Caco-2 (cell line): ENCODE measurements at places on chromosomes 4 and X. TPM values are rescaled to one million over a fixed set of nuclear protein-coding genes. Genes with fewer than 3 reads are reported as not detected.
A peak's percentile ranks its signal among the peaks of the same experiment; 100 is the strongest.

The SSX2 gene
- total RNA-seq = not detected in 2 replicates

The PDCL2 gene
- not detected in 2 replicates for total RNA-seq

The HTR2C gene
- not detected in 2 replicates for total RNA-seq

The POLN gene
- 1.2 and 1.6 TPM in 2 replicates for total RNA-seq

The BEX4 gene
- total RNA-seq = 2.2 and 2.5 TPM in 2 replicates

The SUPT20HL1 gene
- total RNA-seq = not detected in 2 replicates

The OTUD6A gene
- not detected in 2 replicates for total RNA-seq

DNA sequence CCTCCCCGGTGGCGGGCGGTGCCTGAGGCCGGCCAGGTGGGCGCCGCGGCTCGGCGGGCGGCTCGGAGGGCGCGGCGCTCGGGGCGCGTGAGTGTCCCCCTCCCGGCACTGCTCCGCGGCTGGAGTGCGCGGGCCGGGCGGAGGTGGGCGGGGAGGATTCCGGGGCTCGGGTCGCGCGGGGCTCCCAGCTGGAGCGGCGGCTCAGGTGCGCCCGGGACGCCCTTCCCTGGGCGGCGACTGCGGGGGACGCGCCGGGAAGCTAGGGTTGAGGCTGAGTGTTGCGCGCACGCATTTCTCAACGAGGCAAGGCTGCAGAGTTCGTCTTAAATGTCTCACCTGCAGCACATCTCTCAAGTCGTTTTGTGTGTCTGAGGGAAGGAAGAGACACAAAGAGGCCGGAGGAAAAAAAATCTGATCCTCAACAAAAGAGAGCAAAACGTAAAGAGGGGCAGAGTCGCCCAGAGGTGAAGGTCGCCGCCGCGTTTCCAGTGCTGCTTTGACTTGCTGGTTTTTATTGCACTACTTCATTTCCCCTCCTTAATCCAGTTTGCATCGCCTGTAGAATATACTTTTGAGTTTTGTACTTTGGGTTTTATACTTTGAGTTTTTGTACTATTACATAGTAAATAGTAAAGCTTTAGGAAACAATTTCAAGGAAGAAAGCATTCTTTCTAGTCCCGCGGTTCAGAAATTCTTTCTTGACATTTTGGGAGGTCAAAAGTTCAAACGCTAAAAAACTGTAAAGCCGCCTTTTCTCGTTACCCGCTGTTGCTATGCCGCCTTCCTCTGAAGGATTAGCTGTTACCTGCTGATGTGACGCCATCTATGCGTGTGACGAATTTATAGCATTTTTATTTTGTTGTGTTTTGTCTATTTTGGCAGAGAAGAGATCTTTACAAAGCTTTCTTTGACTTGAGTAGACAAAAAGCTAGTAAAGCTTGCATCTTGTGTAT lies 106.5 kb upstream of the STOX2 start:
- no peaks in the 10 kb centered on the region for H3K36me3 ChIP-seq
- H3K4me3 ChIP-seq = peak overlapping the region; percentile 53
- no peaks in the 10 kb centered on the region for H3K4me1 ChIP-seq
- DNase-seq = no peak

- H3K4me1 ChIP-seq = no peaks in the 10 kb centered on the region
- no peak overlapping the region for H3K4me3 ChIP-seq
- no peak for DNase-seq
- no peak overlapping the region for H3K27ac ChIP-seq
- H3K27me3 ChIP-seq = no peaks in the 10 kb centered on the region
These were observed 224.9 kb upstream of the PSAPL1 start for GRCh38 chr4:7659429-7660175.

GRCh38 chr4:78653655-78654054 lies 102.1 kb downstream of the ANXA3 start:
- H3K27me3 ChIP-seq = no peaks in the 10 kb centered on the region
- H3K4me1 ChIP-seq = no peaks in the 10 kb centered on the region
- no peak overlapping the region for H3K4me3 ChIP-seq
- H3K27ac ChIP-seq = no peak overlapping the region
- no peaks in the 10 kb centered on the region for H3K36me3 ChIP-seq

- no peak overlapping the region for H3K27ac ChIP-seq
- no peaks in the 10 kb centered on the region for H3K36me3 ChIP-seq
- DNase-seq = no peak
- no peaks in the 10 kb centered on the region for H3K4me1 ChIP-seq
- no peak overlapping the region for H3K4me3 ChIP-seq
These were observed 640.1 kb downstream of the ARAP2 start for GRCh38 chr4:35604252-35604651.

DNA sequence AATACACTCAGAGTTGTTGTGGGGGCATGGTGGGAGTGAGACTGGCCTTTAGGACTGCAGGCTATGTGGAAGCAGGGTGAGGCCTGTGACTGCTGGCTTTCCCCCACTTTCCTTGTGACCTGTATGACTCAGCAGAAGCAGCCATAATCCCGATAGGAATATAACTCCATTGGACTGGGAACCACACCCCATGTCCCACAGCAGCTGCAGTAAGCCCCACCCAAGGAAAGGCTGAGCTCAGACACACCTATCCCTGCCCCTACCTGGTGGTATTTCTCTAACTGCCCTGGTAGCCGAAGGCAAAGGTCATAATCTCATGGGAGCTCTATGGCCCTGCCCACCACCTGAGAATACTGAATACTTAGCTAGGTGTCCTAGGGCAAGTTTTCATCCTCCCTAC lies 169.3 kb downstream of the GC start:
- H3K27ac ChIP-seq = no peak overlapping the region
- no peak overlapping the region for H3K4me3 ChIP-seq
- no peaks in the 10 kb centered on the region for H3K4me1 ChIP-seq
- no peak for DNase-seq
- H3K27me3 ChIP-seq = no peaks in the 10 kb centered on the region
- no peaks in the 10 kb centered on the region for H3K36me3 ChIP-seq

- H3K4me3 ChIP-seq = no peak overlapping the region
- no peak for DNase-seq
- H3K27me3 ChIP-seq = no peaks in the 10 kb centered on the region
- H3K36me3 ChIP-seq = no peaks in the 10 kb centered on the region
- no peaks in the 10 kb centered on the region for H3K4me1 ChIP-seq
These were observed 86.2 kb downstream of the TEX13A start for GRCh38 chrX:105134273-105134672.

DNA sequence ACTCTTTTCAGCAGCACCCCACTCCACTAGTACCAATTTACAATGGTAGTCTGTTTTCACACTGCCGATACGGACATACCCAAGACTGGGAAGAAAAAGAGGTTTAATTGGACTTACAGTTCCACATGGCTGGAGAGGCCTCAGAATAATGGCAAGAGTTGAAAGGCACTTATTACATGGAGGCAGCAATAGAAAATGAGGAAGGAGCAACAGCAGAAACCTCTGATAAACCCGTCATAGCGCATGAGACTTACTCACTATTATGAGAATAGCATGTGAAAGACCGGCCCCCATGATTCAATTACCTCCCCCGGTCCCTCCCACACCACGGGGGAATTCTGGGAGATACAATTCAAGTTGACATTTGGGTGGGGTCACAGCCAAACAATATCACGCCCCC lies 34.1 kb upstream of the MAGEA4 start:
- H3K27ac ChIP-seq = no peak overlapping the region
- H3K4me1 ChIP-seq = no peaks in the 10 kb centered on the region
- no peak for DNase-seq
- no peaks in the 10 kb centered on the region for H3K36me3 ChIP-seq
- H3K27me3 ChIP-seq = no peaks in the 10 kb centered on the region

DNA sequence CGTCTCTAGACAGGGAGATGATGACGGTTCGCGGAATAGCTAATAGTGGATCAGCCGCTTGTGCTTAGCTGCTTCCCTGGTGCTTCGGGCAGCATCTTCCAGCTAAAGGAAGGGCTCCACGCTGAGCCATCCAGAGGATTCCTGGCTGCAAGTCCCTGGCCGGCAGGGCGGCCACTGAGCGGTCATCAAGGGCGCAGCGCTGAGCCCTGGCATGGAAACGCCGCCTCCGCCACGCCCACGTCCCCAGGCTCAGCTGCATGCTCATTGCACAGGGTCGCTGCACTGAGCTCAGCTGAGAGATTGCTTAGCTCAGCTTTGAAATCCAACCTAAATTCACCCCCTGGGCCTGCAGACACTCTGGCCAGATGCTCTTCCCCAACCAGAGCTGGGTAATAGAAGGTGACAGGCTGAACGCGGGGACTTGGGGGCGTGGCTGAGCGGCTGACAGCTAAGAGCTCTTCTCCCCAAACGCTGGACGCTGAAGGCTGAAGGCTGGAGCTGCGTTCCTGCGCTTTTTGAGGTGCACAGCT lies 118.2 kb upstream of the KIT start:
- no peaks in the 10 kb centered on the region for H3K36me3 ChIP-seq
- peaks cover 5% of the 10 kb centered on the region; the same call in 1 of the 2 replicates for H3K4me1 ChIP-seq
- H3K27me3 ChIP-seq = no peaks in the 10 kb centered on the region
- H3K27ac ChIP-seq = no peak overlapping the region
- H3K4me3 ChIP-seq = peak overlapping the region; percentile 39
